ENCODE measurements at places on chromosomes 7 and 10.

DNA sequence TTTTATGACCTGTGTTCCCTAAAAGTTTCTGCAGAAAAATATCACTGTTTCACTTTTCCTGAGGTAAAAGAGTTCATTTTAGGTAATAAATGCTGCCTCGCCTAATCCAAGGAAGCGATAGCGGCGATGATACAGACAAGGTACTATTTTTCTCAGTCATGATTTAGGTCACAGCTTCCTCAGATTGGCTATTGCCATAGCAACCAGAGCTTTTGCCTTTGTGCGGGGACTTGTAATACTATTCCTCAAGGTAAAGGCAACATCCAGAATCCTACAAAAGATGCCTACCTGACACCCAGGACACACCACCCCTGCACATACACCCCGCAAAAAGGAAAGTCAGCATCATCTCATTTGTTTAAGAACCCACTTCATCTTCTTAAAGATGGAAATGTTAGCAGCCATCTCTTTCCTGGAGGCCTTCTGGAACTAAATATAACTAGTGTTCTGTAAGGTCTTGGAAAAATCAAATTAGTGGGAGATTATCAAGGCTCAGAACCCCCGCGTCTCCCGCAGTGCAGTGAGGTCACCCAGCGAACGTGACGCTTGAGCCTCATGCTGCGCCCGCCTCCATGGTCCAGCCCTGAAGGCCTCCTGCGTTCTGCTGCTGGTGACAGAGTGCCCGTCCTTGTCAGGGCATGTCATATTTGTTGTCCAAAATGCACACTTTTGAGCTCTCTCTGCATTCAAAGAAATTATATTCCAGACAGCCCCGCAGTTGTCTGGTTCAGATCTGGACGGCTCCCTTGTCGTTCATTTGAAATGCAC lies 402.0 kb upstream of the RNF32 start:
- DNase-seq: no peak

DNA sequence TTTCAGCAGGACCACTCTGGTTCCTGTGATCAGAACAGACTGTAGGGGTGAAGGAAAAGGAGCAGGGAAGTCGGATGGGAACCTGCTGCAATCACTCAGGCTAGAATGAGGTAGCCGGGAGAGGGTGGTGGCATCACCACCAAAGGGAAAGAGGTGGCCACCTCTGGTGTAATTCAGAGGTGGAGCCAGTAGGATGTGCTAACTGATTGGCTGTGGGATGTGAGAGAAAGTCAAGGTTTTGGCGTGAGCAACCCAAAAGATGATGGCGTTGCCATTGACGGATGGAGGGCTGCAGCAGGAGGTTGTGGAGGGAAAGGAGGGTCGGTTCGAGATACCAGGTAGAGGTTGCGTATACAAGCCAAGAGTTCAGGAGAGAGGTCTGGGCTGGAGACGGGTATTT lies 7.4 kb upstream of the VSIR start:
- no peak for DNase-seq

DNA sequence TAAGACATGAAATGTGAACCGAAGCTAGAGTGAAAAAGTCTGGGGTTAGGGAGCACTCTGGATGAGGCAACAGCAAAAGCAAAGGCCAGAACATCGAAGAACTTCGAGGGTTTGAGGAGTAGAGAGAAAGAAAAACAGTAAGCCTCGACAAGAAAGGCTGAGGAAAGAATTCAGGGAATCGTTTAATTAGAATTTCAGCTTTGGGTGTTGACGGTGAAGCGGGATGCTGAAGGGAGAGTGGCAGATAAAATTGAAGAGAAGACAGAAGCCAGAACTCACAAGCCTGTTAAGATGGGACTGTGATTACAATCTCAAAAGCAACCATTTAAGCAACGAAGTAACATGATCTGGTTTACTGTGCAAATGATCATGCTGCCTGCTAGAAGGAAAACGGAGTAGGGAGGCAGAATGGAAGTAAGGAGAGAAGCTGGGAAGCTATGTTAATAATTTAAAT lies 2.1 kb downstream of the TRDMT1 start:
- DNase-seq: no peak

- no peak for DNase-seq
Measured at GRCh38 chr7:47190462-47190861, 391.4 kb downstream of the TNS3 start.

GRCh38 chr7:155449008-155449868 lies 8.7 kb upstream of the EN2 start:
- DNase-seq: no peak

DNA sequence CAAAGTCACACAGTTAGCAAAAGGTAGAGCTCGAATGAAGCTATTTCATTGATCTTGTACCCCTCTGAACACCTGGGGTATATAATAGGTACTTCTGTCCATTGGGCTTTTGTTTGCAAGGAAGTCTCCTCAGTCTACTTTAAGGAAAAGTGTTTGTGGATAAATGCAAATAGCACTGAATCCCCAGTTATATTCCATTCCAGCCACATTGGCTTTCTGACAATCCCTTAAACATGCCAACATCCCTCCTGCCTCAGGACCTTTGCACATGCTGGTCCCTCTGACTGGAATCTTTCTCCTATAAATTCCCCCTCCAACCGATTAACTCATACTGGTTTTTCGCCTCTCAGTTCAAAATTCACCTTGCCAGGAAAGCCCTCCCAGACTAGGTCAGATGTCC lies 17.1 kb downstream of the DUSP5 start:
- DNase-seq: no peak

GRCh38 chr7:106480161-106480579 lies 180.8 kb downstream of the CCDC71L start:
- DNase-seq: no peak

GRCh38 chr10:122966879-122967278 lies 12.9 kb upstream of the C10orf88 start:
- no peak for DNase-seq

DNA sequence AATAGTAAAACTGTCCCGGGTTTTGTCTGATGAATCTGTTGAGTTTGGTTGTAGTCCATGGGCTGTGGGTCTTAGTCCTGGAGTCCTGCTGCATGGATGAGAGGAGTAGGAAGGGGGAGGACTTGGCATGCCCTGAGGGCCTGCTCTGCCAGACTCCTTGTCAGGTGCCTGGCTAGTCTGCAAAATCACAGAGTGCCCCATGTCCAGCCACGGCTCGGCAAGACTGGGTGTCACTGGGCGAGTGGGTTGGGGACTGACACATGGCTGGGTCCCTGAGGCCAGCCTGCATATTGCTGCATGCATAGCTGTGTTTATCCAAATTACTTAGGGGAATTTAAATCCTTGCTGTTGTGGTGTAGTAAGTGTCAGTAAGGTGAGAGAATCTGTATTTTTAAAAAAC lies 9.7 kb downstream of the MINDY4 start:
- no peak for DNase-seq

DNA sequence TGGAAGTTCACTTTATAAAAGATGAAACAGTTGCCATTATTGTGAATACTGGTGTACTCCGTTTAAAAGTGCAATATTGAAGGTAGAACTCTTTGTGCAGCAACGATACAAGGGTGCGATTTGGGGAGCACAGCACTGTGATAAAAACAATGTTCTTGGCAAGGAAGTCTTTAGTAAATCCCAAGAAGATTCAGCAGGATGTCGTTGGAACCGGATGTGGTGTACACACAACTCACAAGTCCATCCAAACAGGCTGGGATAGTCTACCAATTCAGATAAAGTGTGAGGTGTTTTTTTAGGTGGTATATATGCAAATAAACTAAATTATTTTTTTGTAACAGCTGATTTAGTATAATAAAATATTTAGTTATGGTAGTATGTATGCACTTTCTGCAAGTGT lies 46.7 kb downstream of the ZNF777 start:
- no peak for DNase-seq
